ENCODE measurements at places on chromosomes 5 and 9. TPM values are rescaled to one million over a fixed set of nuclear protein-coding genes. Genes with fewer than 3 reads are reported as not detected.

- H3K4me3 ChIP-seq = no peak overlapping the region
- H3K4me1 ChIP-seq = no peaks in the 10 kb centered on the region
- no peaks in the 10 kb centered on the region for H3K36me3 ChIP-seq
Measured at GRCh38 chr5:91059409-91059808, 323.7 kb downstream of the ARRDC3 start.

GRCh38 chr9:16642421-16643109 lies 227.9 kb downstream of the BNC2 start:
- no peaks in the 10 kb centered on the region for H3K36me3 ChIP-seq
- DNase-seq = no peak
- no peak overlapping the region for H3K27ac ChIP-seq
- H3K4me3 ChIP-seq = no peak overlapping the region
- no peaks in the 10 kb centered on the region for H3K27me3 ChIP-seq

- H3K4me3 ChIP-seq = no peak overlapping the region
- no peaks in the 10 kb centered on the region for H3K36me3 ChIP-seq
- H3K27me3 ChIP-seq = no peaks in the 10 kb centered on the region
- no peaks in the 10 kb centered on the region for H3K4me1 ChIP-seq
Measured at GRCh38 chr9:107896544-107896943, 407.0 kb upstream of the KLF4 start.

- peak overlapping the region; percentile 87 for H3K27ac ChIP-seq
- H3K27me3 ChIP-seq = no peaks in the 10 kb centered on the region
- no peak overlapping the region for H3K4me3 ChIP-seq
- H3K36me3 ChIP-seq = no peaks in the 10 kb centered on the region
- DNase-seq = no peak
- H3K4me1 ChIP-seq = peaks cover 12% of the 10 kb centered on the region
Measured at GRCh38 chr9:113618836-113619490, 155.4 kb downstream of the RGS3 start.

DNA sequence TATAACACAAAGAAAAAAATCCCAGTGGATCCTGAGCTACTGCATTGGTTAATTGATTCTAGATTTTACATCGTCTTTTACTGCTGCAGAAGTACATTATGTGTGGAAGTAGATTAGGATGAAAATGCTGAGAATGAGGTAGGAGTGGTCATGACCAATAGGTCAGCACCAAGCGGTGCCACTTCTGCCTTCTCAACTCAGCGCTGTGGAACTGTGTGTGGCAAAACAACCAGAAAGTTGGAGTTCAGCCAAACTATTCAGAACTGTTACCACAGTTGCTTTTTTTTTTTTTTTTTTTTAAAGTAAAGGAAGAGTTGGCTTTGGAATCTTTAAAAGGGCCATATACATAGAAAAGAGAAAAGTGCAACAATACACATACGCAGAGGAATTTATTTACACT lies 24.2 kb downstream of the POU5F2 start:
- H3K27me3 ChIP-seq = no peaks in the 10 kb centered on the region
- H3K27ac ChIP-seq = no peak overlapping the region
- no peak for DNase-seq

GRCh38 chr9:122463828-122464632 lies 13.7 kb downstream of the OR1J1 start:
- no peaks in the 10 kb centered on the region for H3K36me3 ChIP-seq
- no peaks in the 10 kb centered on the region for H3K27me3 ChIP-seq
- H3K4me1 ChIP-seq = no peaks in the 10 kb centered on the region

- no peak overlapping the region for H3K27ac ChIP-seq
- no peaks in the 10 kb centered on the region for H3K27me3 ChIP-seq
- no peak for DNase-seq
- no peaks in the 10 kb centered on the region for H3K4me1 ChIP-seq
Measured at GRCh38 chr5:55934115-55934613, 60.6 kb downstream of the IL6ST start.

- H3K27ac ChIP-seq = no peak overlapping the region
- no peak overlapping the region for H3K4me3 ChIP-seq
- DNase-seq = no peak
- H3K27me3 ChIP-seq = no peaks in the 10 kb centered on the region
Measured at GRCh38 chr5:111259636-111260035, 35.5 kb downstream of the CAMK4 start.

DNA sequence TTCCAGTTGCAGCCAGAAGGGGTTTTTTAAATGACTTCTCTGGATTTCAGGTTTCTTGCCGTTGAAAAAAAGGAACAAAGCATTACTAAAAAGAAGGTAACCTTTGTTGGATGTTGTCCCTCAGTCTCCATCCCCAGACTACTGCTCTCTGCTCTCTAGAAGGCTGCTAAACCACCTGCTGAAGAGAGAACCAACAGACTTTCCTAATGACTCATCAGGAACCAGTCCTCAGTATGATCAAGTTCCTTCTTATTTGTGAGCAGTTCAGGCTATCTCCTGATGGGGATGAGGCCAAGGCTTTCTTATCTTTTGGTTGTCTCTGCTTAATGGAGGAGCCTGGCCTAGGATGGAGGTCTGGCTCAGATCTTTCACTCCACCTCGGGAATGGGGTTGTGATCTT lies 4.1 kb downstream of the KIF4B start:
- no peak for DNase-seq
- H3K4me3 ChIP-seq = no peak overlapping the region
- H3K4me1 ChIP-seq = no peaks in the 10 kb centered on the region
- no peak overlapping the region for H3K27ac ChIP-seq
- H3K36me3 ChIP-seq = no peaks in the 10 kb centered on the region

- no peak overlapping the region for H3K27ac ChIP-seq
- no peaks in the 10 kb centered on the region for H3K4me1 ChIP-seq
- DNase-seq = no peak
- H3K4me3 ChIP-seq = no peak overlapping the region
- no peaks in the 10 kb centered on the region for H3K36me3 ChIP-seq
Measured at GRCh38 chr5:40052808-40053207, 626.9 kb upstream of the PTGER4 start.

DNA sequence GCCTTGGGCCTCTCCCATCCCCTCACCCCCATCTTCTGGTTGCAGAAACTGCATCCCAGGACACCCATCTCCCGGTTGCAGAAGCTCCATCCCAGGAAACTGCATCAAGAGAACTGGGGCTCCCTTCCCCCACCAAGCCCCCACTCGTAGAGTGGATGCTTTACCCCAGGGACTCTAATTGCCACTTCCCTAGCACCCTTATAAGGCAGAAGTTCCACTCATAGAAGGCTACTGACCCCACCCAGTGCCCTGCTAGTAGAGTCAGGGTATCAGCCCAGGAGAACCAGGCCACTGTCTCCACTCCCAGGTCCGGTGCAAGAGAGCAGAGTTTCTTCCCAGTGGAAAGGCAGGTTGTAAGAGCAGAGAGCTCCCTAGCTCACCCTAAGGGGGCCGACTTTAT lies 12.2 kb upstream of the SYK start:
- DNase-seq = no peak
- no peaks in the 10 kb centered on the region for H3K27me3 ChIP-seq
- H3K4me1 ChIP-seq = no peaks in the 10 kb centered on the region
- no peaks in the 10 kb centered on the region for H3K36me3 ChIP-seq
- H3K27ac ChIP-seq = no peak overlapping the region

- DNase-seq = no peak
- H3K36me3 ChIP-seq = no peaks in the 10 kb centered on the region
- H3K4me3 ChIP-seq = no peak overlapping the region
- no peaks in the 10 kb centered on the region for H3K4me1 ChIP-seq
- no peak overlapping the region for H3K27ac ChIP-seq
- no peaks in the 10 kb centered on the region for H3K27me3 ChIP-seq
Measured at GRCh38 chr5:33143405-33144123, 297.2 kb upstream of the TARS1 start.

DNA sequence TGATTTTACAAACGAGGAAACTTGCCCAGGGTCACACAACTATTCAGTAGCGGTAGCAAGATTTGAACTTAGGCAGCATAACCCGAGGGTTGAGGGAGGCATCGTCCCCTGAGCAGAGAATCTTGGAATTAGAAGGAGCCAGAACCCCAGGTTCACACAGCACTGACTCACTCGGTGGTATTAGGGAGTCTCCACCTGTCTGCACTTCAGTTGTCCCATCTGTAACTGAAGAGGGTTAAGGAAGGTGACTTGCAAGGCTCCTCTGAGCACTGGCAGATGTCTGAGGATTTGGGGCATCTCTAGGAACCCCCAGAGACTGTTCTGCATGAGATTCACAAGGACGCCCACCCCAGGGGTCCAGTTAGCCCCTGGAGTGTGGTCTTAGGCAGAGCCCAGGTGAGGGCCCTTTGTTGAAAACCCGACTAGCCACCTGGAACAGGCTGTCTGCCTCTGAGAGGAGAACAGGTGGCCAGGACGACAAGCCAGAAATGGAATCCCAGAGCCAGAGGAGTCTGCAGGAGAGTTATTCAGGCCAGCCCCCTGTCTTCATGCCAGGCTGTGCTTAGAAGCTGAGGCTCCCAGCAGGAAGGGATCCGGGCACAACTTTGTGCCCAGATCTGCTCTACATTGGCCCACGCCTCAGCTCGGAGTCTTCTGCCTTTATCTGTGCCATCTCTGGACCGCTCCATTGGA lies 50.0 kb upstream of the ORM1 start:
- no peak overlapping the region for H3K27ac ChIP-seq
- no peaks in the 10 kb centered on the region for H3K4me1 ChIP-seq
- H3K4me3 ChIP-seq = no peak overlapping the region
- H3K36me3 ChIP-seq = no peaks in the 10 kb centered on the region
- DNase-seq = no peak
- no peaks in the 10 kb centered on the region for H3K27me3 ChIP-seq

DNA sequence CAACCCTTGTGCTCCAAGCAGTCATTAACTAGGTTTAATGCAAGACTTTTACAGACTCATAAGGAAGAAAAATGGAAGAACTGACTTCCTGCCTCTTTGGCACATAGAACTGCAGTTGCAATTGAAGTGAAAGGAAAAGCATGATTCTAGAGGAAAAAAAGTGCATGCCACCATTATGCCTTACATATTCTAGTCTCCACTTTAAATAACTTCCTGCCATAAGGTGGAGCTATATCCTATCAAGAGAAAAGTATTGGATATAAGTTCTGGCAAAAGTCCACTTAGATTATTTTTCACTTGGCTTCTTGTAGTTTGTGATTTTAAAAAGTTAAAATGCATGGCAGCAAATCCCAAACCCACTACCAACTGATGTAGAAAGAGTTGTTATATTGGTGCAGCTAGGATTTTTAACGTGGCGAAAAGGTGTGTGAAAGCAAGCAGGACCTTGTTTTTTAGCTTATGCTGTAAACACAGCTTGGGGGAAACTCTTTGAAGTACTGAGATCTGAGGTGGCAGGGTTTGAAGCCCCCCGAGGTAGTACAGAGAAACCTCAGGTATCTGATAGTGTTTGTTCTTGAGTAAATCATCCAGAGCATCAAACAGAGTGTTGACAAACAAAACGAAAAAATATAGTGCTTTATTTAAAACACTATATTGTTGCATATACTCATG lies 117.9 kb downstream of the ANXA1 start:
- no peaks in the 10 kb centered on the region for H3K4me1 ChIP-seq
- H3K36me3 ChIP-seq = no peaks in the 10 kb centered on the region
- H3K4me3 ChIP-seq = no peak overlapping the region
- no peak for DNase-seq
- no peaks in the 10 kb centered on the region for H3K27me3 ChIP-seq
- H3K27ac ChIP-seq = no peak overlapping the region

GRCh38 chr9:90432951-90433350 lies 209.7 kb downstream of the DIRAS2 start:
- H3K4me3 ChIP-seq = no peak overlapping the region
- H3K36me3 ChIP-seq = no peaks in the 10 kb centered on the region
- no peaks in the 10 kb centered on the region for H3K27me3 ChIP-seq
- DNase-seq = no peak
- no peak overlapping the region for H3K27ac ChIP-seq
- no peaks in the 10 kb centered on the region for H3K4me1 ChIP-seq

DNA sequence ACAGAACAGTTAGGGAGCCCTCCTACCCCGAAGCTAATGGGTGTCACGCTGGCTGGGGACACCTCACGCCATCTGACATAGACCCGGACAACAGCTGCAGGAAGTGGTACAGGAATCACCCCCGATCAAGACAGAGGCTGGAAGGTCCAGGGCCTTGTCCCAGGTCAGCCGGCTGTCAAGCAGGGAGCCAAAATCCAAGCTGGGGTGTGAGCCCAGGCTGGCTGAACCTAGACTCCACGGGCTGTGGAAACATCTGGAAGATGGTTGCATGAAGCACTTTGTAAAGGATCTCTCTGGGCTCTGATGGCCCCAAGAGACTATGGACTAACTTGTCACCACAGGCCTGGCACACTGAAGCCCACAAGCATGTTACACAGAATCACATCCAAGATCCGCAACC lies 68.9 kb upstream of the STXBP1 start:
- H3K36me3 ChIP-seq = no peaks in the 10 kb centered on the region
- peak overlapping the region; percentile 94 for H3K27ac ChIP-seq
- DNase-seq = no peak
- H3K4me1 ChIP-seq = peaks cover 78% of the 10 kb centered on the region
- no peak overlapping the region for H3K4me3 ChIP-seq
- H3K27me3 ChIP-seq = no peaks in the 10 kb centered on the region

GRCh38 chr5:90017239-90017638 lies 392.3 kb downstream of the CETN3 start:
- no peak overlapping the region for H3K27ac ChIP-seq
- H3K4me3 ChIP-seq = no peak overlapping the region
- H3K4me1 ChIP-seq = peaks cover 8% of the 10 kb centered on the region
- no peaks in the 10 kb centered on the region for H3K27me3 ChIP-seq
- DNase-seq = no peak

- no peaks in the 10 kb centered on the region for H3K4me1 ChIP-seq
- no peaks in the 10 kb centered on the region for H3K27me3 ChIP-seq
- DNase-seq = no peak
- no peak overlapping the region for H3K27ac ChIP-seq
- H3K36me3 ChIP-seq = no peaks in the 10 kb centered on the region
Measured at GRCh38 chr5:65152131-65152530, 329.6 kb downstream of the ADAMTS6 start.

- no peak overlapping the region for H3K27ac ChIP-seq
- no peak overlapping the region for H3K4me3 ChIP-seq
- no peaks in the 10 kb centered on the region for H3K4me1 ChIP-seq
Measured at GRCh38 chr9:69153707-69154521, 20.2 kb upstream of the TJP2 start.

DNA sequence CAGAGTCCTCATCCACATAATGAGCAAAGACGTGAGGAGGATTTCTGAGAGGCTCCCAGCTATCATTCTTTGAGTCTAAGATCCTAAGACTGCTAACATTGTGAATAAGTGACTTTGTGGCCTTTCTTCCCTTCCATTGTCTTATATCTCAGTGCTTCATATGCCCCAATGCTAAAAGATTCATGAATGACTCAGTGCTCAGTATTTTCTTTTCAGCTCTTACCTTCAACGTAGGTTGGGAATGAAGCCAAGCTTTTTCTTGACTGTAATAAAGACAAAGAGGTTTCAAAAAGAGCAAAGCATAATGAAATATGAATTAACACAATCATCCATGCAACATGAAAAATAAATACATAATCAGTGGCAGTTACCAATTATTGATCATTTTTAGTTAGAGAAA lies 146.4 kb downstream of the ENTREP1 start:
- H3K36me3 ChIP-seq = no peaks in the 10 kb centered on the region
- no peaks in the 10 kb centered on the region for H3K27me3 ChIP-seq
- no peak for DNase-seq
- no peak overlapping the region for H3K4me3 ChIP-seq
- no peak overlapping the region for H3K27ac ChIP-seq

Gene NPDC1
- 55.3 TPM for total RNA-seq

Gene GABBR2
- 0.14 TPM for total RNA-seq

Gene NKD2
- total RNA-seq = 2.4 TPM

Gene CKMT2
- total RNA-seq = 0.82 TPM

Gene SPATA31A3
- total RNA-seq = not detected

Gene CAST
- total RNA-seq = 100 TPM

Gene ADGRD2
- total RNA-seq = not detected

Gene EMB
- 9.3 TPM for total RNA-seq

Gene LCN12
- total RNA-seq = 7.6 TPM

Gene PDE8B
- 6.9 TPM for total RNA-seq

Gene AK1
- 17.4 TPM for total RNA-seq

Gene GTF2H2
- 8.8 TPM for total RNA-seq

Gene PLPP1
- total RNA-seq = 12.6 TPM

Measured in pancreas (tissue), 10 donors.